ENCODE measurements at places on chromosomes 16 and 17.
A peak's percentile ranks its signal among the peaks of the same experiment; 100 is the strongest.

GRCh38 chr17:77378318-77379064, 237.7 kb downstream of the SEC14L1 start:
- DNase-seq = no peak

GRCh38 chr17:79524213-79525187, 86.4 kb downstream of the RBFOX3 start:
- no peak for DNase-seq

- DNase-seq = peak; percentile 84
These were observed at the start of gene ITGAX for GRCh38 chr16:31354394-31355291. Gene ITGAX, plus strand, starts transcription at chr16:31355176. Its CDS starts 79 bp downstream, at chr16:31355255.

DNA sequence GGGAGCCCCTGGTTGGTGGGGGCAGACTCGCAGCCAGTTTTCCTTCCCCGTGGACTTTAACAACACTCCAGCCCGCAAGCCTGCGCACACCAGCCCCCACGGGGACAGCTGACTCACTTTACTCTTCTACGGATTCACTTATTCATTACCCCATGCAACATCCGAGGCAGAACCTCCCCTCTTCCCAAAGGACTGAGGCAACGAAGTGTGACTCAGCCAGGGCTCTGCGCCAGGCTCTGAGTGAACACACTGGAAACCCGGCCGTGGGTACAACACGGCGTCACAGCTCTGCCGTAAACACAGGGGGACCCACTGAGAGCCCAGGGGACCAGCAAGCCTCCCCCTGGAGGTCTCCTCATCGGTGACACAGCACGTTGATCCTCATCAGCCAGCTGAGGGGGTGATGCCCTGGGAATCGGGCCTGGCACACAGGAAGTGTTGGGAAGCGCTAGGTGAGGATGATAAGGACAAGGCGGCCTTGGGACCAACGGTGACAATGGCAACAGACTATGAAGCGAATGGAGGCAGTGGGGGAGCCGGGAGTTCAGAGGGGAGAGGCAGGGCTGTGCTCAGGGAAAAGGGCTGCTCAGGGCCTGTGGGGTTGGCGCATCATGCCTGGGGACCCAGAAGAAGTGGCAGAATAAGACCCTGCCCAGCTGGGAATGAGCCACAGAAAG, 14.6 kb downstream of the COTL1 start:
- no peak for DNase-seq

DNA sequence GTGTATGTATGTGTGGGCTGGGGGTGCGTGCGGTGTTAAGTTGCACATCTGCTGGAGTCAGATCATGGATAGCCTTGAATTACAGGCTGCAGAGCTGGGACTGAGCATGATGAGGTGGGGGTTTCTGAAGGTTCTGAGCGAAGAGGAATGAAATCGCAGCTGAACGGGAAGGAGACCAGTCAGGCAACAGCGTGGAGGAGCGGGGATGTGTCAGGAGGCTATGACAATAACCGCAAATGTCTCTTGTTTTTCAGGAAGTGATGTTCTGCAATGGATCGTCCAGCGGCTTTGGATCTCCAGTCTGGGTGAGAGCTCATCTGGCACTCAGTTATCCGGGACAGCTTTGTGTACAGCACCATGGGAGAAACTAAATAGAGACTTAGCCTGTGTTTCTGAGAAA, 20.9 kb downstream of the RGS9 start:
- DNase-seq = no peak

DNA sequence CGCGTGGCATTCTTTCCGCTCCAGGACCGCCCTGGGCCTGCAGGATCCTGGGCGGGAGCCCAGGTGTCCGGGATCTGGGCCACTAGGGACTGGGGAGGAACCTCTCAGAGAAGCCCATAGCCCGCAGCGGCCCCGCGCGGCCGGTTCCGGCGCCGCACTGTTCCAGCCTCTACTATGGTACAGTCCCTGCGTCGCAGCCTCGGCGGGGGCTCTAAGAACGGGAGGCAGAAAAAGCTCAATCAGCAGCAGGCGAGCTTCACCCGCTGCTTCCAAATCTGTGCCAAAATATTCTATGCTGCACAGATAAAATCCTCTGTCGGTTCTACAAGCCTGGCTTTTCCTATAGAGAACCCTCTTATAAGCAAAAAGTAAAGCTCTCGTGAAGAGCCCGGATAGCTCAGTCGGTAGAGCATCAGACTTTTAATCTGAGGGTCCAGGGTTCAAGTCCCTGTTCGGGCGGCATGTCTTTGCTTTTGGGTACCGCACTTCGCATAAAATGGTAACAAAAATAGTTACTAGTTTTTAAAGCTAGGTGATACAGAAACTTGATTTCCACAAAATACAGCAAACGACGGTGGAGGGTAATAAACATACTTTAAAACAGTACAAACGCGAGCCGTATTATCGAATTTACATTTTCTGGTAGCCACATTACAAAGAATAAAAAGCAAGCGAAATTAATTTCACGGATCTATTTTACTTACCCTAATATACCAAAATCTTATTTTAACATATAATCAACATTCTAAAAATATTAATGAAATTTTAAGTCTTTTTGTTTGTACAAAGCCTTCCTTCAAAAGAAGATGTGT, 661 bp upstream of the ALOXE3 start:
- DNase-seq = peak; percentile 78

GRCh38 chr16:85536411-85537330, 76.5 kb upstream of the GSE1 start:
- DNase-seq = no peak

- peak; percentile 7 for DNase-seq
These were observed 39.0 kb upstream of the EMP2 start for GRCh38 chr16:10619271-10619849.

GRCh38 chr17:6786618-6787017, 10.6 kb downstream of the FBXO39 start:
- no peak for DNase-seq

DNA sequence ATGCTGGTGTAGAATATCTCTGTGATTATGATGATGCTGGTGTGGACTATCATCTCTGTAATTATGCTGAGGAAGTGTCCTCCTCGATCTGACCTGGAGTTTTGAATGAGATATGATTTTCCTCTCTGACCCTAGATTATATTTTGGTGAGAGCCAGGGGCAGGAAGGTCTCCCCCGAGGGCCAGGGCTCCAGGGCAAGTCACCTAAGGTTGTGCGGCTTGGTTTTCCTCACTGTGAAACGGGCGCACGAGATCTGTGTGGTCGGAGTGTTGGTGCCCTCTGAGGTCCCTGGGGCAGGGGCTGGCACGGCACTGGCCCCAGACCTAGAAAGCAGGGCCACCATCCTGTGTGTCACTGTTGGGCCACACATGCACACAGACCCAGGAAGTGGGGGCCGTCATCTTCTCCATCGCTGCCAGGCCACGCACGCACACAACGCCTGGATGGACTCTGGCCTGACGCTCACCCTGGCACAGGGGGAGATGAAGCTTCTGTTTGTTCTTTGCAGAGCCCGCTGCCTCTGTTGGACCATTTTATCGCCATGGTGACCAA, 67.7 kb upstream of the ZNF469 start:
- DNase-seq = no peak

DNA sequence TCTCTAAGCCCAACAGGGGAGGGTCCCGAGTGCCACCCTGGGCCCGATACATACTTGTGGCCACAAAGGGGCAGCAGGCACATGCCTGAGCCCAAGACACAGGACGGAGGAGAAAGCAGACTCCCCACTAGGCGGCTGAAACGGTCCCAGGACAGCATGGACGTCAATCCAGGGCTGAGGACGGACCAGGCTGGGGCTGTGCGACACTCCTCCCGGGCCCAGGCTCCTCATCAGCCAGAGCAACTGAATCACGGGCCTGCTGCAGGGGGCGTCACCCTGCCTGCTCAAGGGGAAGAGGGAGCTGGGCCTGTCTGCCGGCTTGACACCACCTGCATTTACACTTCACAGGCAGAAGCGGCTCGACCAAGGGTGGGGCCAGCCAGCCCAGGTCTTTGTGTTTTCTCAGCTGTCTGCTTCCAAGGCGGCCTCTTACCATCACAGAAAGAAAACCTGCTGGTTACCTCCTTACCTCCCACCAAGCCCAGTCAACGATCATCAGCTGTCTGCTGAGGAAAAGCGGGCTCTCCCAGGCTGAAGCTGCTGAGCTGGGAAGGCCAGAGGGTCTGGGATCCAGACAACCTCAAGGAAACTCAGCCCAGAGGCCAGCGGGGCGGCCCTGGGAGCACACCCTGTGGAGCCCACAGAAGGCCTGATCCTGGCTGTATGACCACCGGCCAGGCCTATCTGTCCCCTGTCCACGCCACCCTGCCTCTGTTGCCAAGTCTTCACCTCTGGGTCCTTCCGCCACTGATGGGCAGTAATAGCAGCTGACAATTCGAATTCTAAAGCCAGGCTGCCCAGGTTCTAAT, 26.4 kb downstream of the KIFC3 start:
- no peak for DNase-seq

DNA sequence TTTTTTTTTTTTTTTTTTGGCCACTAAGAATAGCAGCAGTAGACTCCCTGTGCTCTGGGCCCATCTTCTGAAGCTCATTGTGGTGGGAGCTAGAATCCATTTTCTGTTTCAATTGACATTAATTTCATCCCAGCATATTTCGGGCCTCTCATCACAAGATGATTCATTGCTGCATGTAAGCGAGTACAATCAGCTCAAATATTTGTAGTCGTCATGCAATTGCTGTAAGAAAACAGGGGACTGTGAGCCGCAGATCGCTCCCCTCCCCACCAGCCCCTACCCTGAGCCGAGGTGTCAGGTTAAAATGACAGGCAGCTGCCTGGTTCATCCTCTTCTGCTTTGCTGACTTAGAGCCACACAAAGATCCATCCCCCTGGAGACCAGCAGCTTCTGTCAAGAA, 358.8 kb upstream of the CDH5 start:
- DNase-seq = no peak

- no peak for DNase-seq
These were observed 44.0 kb upstream of the ABCC11 start for GRCh38 chr16:48291303-48291702.

- no peak for DNase-seq
These were observed 29.7 kb upstream of the DLX4 start for GRCh38 chr17:49939318-49939717.

- no peak for DNase-seq
These were observed 15.5 kb upstream of the NATD1 start for GRCh38 chr17:21268596-21269188.

DNA sequence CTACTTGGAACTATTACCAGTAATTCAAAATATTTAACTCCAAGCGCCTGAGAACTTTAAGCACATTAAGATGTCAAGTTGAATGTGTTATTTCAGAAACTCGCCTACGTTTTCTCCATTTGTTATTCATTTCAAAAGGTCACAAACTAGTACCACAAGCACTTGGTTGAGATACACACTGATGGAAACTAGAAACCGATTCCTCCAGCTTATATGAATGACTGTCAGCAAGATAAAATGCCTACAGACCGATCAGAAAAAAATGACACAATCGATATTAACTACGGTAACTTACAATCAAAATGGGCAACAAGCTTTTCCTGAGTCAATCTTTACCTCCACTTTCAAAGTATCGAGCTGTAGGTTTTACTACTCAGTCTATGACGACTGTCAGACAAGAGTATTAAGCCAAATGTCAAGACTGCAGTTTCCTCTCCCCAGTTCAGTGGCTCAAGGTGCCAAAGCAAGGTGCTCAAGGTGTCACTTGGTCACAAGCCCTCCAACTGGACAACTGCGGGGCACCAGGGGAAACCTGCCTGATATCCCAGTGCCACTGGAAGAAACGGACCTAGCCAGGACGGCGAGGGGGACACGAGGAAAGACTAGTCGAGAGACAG, 678 bp downstream of the SRP68 start:
- no peak for DNase-seq

DNA sequence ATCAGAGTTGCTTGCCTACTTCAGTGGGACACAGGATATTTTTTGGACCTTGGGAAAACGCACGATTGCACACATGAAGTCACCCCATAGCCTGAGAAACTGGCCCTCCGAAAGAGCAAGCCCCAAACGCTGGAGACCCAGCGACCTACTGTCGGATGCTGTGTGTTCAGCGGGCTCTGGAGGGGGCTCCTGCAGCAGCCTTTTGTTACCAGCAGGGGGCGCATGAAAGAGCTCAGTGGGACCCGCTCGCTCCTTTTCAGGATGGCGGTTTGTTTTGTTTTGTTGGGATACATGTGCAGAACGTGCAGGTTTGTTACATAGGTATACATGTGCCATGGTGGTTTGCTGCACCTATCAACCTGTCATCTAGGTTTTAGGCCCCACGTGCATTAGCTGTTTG, 28.4 kb downstream of the MYH3 start:
- DNase-seq = no peak

GRCh38 chr16:25172831-25173230, 43.9 kb upstream of the AQP8 start:
- DNase-seq = no peak

DNA sequence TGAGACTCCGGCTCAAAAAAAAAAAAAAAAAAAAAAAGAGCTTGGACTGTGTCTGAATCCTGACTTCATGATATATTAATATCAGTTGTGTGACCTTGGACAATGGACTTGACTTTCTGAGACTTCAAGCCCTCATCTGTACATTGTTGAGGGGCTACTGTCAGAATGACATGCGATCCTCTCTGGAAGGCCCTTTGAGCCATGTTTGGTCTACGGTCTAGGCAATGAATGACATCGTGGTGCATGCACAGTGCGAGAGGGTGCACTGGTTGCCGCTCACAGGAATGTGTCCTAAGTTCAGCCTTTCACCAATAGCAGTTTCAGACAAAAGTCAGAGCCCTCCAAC, 43.0 kb upstream of the ZNF629 start:
- DNase-seq = no peak

DNA sequence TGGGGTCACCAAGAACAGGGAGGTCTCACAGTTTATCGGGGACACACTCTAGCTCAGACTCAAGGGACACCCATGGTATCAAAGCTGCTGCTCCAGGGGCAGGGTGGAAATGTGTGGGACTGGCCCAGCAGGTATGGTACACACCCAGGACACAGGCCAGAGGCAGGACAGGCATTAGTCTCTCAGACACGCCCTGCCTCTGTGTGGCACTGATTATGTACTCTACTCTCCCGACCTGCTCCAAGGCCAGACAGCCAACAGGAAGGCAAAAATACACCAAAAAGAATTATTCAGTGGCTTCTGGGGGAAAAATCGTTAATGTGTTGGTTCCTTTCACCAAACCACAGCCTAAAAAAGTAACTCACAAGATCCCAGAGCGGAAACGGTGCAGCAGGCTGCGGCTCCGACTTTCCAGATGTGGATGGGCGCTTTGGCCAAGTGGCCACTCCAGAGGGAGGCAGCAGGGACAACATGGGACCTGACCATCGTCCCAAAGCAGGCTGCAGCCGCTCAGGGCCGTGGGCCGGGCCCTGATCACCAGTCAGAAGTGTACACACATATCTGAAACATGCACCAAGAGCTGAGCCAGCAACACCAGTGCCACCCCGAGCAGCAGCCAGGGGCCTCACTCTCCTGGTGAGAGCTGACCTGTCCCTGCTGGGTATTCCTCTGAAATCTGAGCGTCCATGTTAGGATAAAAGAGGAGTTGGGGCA, 1.0 kb upstream of the SIRT7 start:
- no peak for DNase-seq

Data from stimulated activated CD4-positive, alpha-beta T cell treated with anti-CD3 and anti-CD28 coated beads, TNF-alpha, amount 100 ng/mL, for 48 hours (primary cell).